Activated B cell treated with CpG ODN at 0.5 μM for 24 hours (primary cell): ENCODE measurements at places on chromosomes 1 and 21. TPM values are rescaled to one million over a fixed set of nuclear protein-coding genes. Genes with fewer than 3 reads are reported as not detected.

MX1 gene
- 64.2 and 64.8 TPM in 2 replicates for total RNA-seq

FCRL1 gene
- 111 and 138 TPM in 2 replicates for total RNA-seq

BTG2 gene
- 419 and 448 TPM in 2 replicates for total RNA-seq

SUSD4 gene
- not detected in 2 replicates for total RNA-seq

CYP4Z1 gene
- total RNA-seq: not detected in 2 replicates

NCAM2 gene
- not detected in 2 replicates for total RNA-seq

CEP350 gene
- 60.8 and 63.9 TPM in 2 replicates for total RNA-seq

TAS1R1 gene
- not detected in 2 replicates for total RNA-seq

GPA33 gene
- not detected in 2 replicates for total RNA-seq

TFAP2E gene
- total RNA-seq: 1.9 and 2.0 TPM in 2 replicates

SLC35D1 gene
- total RNA-seq: 10.1 and 11.1 TPM in 2 replicates

S100A5 gene
- 0.51 TPM in 1 of 2 replicates, not detected in the other for total RNA-seq

C1orf56 gene
- 2.4 and 2.5 TPM in 2 replicates for total RNA-seq

ITLN2 gene
- not detected in 2 replicates for total RNA-seq

PLA2G5 gene
- not detected in 2 replicates for total RNA-seq

EVA1B gene
- total RNA-seq: 1.2 and 1.3 TPM in 2 replicates

LTN1 gene
- total RNA-seq: 22.5 and 25.8 TPM in 2 replicates

KCNE2 gene
- not detected in 2 replicates for total RNA-seq

TSPAN1 gene
- total RNA-seq: not detected in 2 replicates
